ENCODE measurements at places on chromosomes 12 and 14. TPM values are rescaled to one million over a fixed set of nuclear protein-coding genes. Genes with fewer than 3 reads are reported as not detected.
A peak's percentile ranks its signal among the peaks of the same experiment; 100 is the strongest.

DNA sequence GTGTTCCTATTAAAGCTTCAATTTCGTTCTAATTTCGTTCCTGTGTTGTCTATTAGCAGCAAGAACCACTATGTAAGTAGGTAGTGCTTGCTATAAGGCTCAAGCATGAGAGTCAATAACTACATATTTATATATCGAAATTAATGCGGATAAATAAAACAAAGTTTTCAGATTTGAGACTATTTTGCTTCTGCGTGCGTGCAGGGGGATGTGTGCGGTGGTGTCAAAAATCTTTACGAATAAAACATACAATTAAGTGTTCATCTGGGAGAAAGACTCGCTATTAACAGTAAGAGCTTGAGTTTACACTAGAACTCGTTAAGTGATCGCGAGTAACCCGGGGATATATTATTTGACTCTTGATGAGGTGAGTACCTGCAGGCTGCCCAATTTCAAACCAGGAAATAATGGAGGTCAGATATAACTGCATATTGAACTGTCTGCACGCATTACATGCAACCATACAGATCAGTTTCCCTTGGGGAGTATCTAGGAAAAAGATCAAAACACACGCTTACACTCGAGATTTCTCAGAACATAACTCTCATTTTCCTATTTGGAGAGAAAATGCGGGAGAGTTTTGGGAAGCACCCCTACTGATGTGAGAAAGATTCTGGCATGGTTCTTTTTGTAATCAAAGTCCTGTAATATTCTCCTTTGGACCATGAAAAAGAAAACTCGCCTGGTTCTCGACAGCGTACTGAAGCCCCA, 813 bp downstream of the TWF1 start:
- DNase-seq = peak; percentile 3

- DNase-seq = no peak
These were observed 6.7 kb upstream of the NFATC4 start for GRCh38 chr14:24361326-24361725.

GRCh38 chr14:56115976-56116893, 2.0 kb upstream of the PELI2 start:
- no peak for DNase-seq

DNA sequence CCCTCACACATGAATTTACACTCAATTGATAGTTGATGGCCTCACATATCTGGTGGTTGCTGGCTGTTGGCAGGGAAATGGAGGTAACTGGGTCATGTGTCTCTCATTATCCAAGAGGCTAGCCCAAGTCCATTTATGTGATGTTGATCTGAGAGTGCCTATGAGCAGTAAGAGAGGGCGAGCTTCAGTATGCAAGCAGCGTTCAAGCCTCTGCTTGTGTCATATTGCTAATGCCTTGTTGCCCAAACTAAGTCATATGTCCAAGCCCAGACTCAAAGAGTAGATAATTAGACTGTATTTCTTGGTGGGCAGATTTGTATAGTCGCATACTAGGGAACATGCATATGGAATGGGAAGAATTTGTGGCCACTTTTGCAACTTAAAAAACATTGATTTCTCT, 83.8 kb upstream of the DACT1 start:
- DNase-seq = no peak

DNA sequence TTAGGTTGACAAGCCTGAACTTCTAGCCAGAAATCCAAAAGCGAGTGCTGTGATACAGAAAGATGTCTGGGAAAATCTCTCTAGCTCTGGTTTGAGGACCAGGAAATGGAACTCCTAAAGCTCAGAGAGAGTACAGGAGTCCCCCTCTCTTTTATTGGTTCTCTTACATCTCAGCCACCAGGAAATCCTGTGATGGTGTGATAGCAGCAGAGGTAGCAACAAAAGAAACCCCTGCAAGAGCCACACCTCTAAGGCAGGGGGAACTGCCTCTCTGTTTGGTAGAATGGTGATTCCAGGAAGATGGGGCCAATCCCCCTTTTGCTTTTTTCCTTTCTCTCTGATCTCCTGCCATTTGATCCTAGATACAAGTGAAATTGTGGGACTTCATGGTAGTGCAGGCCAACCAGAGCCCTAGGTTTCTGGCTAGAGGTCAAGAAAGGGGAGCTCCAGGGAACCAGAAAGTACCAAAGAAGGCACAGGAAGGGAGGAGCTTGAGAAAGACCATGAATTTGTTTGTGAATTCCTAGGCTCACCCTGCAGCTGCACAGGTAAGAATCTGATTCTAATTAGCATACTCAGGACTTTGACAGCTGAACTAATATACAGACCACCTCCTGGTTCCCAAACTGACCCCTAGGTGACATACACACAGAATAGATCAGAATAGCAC, 88.5 kb downstream of the PAPLN start:
- DNase-seq = no peak

- DNase-seq = peak; percentile 50
These were observed at the start of gene GDF3 for GRCh38 chr12:7695566-7696197. Gene GDF3, minus strand, starts transcription at chr12:7695775. Its CDS starts 47 bp downstream, at chr12:7695728.

- DNase-seq = no peak
These were observed 589 bp upstream of the HVCN1 start for GRCh38 chr12:110689281-110690126.

Gene KCNC2
- not detected for total RNA-seq

Gene BBOF1
- 7.6 TPM for total RNA-seq

Gene SMCO2
- not detected for total RNA-seq

Gene NID2
- total RNA-seq = 275 TPM

Gene SERPINA6
- total RNA-seq = not detected
